GM12878 (cell line): ENCODE measurements at places on chromosomes 1 and 21. TPM values are rescaled to one million over a fixed set of nuclear protein-coding genes. Genes with fewer than 3 reads are reported as not detected.

DNA sequence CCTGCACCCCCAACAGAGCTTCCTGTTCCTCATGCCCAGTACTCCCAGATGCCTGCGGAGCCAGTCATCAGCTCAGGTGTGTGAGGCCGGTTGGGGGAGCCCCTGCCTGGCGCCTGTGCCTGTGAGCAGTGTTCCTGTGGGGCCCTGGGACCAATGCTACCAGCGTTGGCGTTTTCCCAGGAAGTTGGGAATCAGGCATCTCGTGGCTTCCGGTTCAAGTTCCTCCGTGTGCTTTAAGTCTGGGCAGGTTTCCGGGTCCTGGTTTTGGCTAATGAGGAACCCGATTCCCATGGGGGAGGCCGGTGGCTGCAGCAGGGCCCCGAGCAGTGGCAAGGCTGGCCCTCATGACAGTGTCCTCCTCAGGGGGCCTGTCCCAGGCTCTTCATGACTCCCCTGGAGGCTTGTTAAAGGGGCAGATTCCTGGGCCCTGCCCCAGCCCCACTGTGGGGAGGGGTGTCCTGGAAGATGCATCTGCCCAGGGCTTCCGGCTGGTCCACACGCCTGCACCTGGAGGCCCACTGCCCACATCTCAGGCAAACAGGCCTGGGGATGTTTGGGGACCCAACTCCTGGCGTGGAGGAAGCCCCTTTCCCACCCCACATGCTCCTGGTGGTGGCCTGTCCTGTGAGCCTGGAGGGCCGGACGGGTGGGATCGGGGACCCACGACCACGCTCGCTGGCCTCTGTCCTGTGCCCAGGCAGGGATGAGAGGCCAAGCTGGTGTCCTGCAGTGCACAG is 26.2 kb downstream of the TP73 start:
- no peak for DNase-seq

GRCh38 chr1:84122780-84123382 is 21.2 kb upstream of the PRKACB start:
- no peak for DNase-seq

DNA sequence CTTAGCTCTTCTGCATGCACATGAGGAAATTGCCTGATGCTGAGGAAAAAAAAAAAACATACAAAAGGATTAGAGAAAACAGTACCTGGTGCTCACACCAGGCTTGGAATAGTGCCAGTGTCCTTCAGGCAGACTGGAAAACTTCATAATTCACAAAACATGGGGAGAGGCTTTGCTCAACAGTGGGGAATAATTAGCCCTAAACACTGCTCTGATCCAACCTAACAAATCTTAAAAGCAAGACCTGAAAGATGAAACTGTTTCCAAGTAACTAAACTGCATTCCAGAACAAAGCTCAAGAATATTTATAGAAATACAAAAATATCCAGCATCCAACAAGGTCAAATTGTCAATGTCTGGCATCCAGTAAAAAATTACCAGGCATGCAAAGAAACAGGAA is 124.8 kb downstream of the AK5 start:
- DNase-seq, result no peak

- no peak for DNase-seq
These were observed 909 bp upstream of the APP start for GRCh38 chr21:26171258-26172100.

GRCh38 chr1:165352442-165353293 is 3.8 kb downstream of the LMX1A start:
- DNase-seq, result no peak

- DNase-seq, result no peak
These were observed 197.7 kb downstream of the SMYD3 start for GRCh38 chr1:246309247-246309884.

Gene C4BPB
- total RNA-seq, result 0.40 and 0.54 TPM in 2 replicates

Gene CBS
- 4.2 and 4.8 TPM in 2 replicates for total RNA-seq

Gene HUNK
- total RNA-seq, result 0.03 TPM in 1 of 2 replicates, not detected in the other

Gene KRTAP20-3
- not detected in 2 replicates for total RNA-seq

Gene HSD3B1
- total RNA-seq, result not detected in 2 replicates

Gene TEKT2
- not detected in 2 replicates for total RNA-seq
